Calu3 (cell line): ENCODE measurements at places on chromosomes 5 and 9. TPM values are rescaled to one million over a fixed set of nuclear protein-coding genes. Genes with fewer than 3 reads are reported as not detected.

GRCh38 chr9:90274725-90275124, 367.9 kb downstream of the DIRAS2 start:
- no peak for DNase-seq

DNA sequence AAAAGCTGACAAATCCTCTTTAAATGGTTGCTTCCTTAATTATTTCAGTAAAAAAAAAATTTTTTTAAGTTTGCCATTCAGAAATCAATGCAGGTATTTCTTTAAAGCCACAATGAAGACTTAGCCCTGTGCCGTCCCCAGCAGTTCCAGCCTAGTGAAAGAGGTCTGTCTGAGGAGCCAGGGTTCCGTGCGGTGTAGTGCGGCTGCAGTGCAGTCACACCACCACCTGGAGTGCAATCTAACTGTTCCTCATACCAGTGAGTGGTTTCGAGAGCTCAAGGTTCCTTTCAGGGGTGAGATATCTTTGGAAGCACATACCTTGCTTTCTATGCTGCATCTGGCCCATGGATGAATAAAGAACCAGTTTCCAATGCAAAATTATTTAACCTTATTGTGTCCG, 87.5 kb downstream of the FANCC start:
- no peak for DNase-seq

GRCh38 chr9:96078897-96079490, 203.5 kb downstream of the ERCC6L2 start:
- DNase-seq, result no peak

DNA sequence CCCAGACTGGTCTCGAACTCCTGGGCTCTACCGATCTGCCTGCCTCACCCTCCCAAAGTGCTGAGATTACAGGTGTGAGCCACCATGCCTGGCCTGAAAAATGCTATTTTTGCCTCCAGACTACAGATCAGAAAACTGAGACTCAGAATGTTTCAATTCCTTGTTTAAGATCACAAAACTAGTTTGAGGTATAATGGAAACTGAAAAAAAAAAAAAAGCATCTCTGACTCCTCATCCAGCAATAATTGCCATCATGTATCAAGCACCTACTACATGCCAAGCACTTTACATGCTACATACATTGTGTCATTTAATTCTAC, 35.6 kb downstream of the PLAC8L1 start:
- no peak for DNase-seq

NRG2 gene
- 1.4 and 3.1 TPM in 2 replicates for total RNA-seq

LCN6 gene
- total RNA-seq, result not detected in 2 replicates

FREM1 gene
- total RNA-seq, result not detected in 2 replicates

ADAMTSL2 gene
- total RNA-seq, result 0.14 TPM in 1 of 2 replicates, not detected in the other
